ENCODE measurements at places on chromosomes 16 and 17.

- DNase-seq, result no peak
Measured at GRCh38 chr16:79715061-79715460, 114.5 kb upstream of the MAF start.

DNA sequence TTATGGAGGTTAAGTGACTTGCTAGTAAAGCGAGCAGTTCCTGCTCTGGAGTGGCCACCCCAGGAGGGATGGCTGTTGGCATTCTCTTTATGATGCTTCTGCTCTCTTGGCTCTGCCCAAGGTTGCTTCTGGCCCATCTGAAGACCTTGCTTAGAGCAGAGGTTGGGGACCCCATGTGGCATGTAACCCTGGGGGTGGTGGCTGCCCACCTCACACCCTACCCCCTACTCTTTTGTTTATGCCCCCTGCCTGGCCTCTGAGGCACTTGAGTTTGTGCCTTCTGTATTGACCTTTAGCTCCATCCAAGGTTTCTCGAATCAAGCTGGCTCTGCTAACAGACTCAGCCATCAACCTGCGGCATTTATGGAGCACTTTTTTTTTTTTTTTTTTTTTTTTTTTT is 214.6 kb downstream of the MSI2 start:
- DNase-seq, result no peak

DNA sequence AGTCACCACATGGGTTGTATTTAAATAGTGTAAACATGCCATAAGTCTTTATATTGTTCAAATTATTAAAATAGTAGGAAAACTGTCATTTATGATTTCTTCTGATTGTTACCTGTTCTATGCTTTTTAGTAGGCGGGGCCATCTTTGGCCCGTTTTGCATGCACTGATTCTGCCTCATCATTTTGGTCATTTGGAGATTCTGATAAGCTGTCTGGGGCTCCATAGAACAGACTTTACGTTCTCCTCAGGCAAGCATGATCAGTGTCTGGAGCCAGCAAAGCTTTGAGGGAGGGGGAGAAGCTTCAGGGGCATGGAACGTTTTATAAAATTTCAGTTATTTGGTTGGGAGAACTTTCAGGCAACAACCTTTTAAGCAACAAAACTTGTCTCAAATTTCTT is 8.8 kb downstream of the NDEL1 start:
- no peak for DNase-seq

DNA sequence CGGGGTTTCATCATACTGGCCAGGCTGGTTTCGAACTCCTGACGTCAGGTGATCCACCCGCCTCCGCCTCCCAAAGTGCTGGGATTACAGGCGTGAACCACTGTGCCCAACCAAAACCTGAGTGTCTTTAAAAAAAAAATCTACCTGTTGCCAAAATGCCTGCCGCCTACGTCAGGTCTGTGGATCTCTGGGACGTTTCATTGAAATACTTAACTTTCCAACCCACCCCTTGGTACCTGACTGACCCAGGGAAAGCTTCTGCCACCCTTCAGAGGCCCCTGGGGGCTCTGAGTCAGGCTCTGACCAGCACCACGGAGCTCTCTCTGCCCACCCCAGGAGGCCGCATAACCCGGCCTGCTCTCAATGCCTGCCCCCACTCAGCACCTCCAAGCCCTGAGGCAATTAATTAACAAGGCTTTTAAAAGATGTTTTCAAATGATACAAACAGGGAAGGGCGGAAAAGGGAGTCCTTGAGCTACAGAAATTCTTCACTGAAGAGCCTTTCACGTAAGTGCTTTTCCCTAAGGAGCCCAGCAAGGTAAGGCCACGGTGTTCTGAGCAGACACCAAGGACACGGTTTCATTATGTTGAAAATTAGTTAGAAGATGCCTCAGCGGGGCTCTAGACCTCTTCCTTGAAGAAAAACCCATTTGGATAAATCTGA is 29.3 kb upstream of the GSG1L start:
- no peak for DNase-seq

- no peak for DNase-seq
Measured at GRCh38 chr17:3843935-3844516, 2.0 kb downstream of the NCBP3 start.

GRCh38 chr17:4607261-4607741 is 23.0 kb downstream of the SMTNL2 start:
- no peak for DNase-seq

DNA sequence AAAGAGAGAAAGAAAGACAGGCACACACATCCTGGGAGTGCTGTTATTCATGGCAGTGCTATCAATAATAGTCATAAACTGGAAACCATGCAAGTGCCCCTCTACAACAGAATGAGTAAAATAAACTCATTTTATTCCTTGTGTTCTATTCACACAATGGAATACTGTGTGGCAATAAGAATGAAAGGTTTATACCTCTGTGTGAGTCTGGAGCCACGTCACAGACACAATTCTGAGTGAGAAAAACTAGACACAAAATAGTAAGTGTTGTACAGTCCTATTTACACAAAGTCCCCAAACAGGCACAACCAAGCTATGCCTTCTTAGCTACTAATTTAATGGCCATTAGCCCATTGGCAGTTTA is 429.7 kb downstream of the SLC39A11 start:
- no peak for DNase-seq

GRCh38 chr17:17492085-17492484 is 4.1 kb downstream of the RASD1 start:
- DNase-seq, result no peak

DNA sequence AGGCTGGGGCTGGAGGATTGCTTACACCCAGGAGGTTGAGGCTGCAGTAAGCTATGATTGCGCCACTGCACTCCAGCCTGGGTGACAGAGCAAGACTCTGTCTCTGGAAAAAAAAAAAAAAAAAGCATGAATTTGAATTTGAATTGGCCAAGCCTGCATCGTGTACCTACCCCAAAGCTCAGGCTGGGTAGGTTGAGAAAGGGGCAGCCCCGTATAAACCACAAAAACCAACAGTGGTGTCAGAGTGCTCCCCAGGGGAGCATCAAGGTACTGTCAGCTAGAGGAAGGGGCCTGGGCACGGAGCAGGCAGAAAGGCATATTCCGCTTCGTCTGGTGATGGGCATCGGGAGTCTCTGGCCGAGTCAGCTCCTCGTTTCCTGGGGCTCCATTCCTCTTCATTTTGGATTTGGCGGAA is 40.9 kb downstream of the RAP1GAP2 start:
- peak; percentile 25 for DNase-seq
